ENCODE measurements at places on chromosomes 5 and 9.

DNA sequence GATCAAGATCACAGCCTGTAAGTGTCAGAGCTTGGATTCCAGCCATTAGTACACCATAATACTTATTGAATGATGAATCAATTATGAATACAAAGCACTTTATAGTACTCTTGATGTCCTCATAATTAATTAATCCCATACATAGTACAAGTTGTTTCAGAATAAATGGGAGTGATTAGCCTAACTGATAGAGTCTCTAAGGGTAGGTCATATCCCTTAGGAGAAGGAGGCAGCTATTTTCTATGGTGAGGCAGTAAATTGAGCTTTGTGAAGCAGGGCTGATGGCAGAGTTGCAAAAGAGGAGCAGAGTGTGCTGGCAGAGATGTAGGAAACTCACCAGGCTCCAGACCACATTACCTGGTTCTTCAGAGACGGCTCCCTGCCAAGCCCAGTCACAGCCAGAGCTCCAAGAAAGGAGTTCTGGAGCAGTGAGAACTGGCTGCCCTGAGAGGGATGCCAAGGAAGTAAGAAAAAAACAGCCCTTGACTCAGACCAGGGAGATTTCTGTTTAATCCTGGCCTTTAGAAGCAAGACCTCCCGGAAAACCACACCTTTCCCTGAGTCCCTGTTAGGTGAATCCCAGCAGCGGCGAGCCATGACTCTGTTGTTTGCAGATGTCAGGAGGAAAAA, 112.9 kb downstream of the SH3TC2 start:
- no peak for DNase-seq

DNA sequence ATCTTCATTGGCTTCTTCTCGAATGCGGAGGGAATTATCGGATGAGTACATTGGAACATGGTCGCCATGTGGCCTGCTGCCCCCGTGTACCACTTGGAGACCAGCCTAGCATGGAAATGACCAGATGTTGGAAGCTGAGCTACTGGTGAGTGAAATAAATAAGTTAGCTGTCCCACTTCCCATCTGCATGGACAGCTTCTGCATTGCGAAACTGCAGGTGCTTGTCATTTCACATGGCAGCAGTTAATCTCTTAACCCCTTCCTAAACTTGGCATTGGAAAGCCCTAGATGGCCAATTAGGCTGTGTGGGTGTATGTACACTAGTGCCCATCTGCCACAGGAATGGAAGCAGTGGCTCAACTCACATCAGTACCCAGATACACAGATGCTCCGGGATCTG, 246.6 kb upstream of the IL12B start:
- DNase-seq, result peak; percentile 91

- DNase-seq, result no peak
Observed at GRCh38 chr5:157456301-157456700, 3.7 kb upstream of the NIPAL4 start.

DNA sequence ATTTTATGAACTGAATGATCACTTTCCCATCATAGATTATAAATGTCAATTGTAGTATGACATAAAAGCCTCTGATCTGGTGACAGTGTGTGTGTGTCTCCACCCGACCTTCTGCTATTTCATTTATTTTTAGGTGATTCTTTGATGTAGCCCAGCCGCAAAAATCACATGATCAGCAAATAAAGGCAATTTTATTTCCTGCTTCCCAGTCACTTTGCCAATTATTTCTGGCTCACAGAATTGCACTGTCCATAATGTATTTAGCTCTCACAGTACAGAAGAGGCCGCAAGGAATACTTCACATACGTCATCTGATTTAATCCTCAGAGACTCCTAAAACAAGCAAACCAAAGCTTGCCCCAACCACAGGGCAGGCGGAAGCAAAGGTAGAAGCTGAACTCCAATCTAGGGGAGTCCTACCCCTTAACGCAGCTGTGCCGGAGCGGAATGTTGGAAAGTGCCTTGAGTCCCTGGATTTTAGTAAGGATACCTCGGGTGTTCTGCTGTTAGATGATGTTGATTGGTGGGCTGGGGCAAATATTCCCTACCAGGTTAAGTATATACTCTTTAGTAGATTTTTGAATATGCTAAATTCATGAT, 384.0 kb upstream of the IRX4 start:
- DNase-seq, result no peak

- DNase-seq, result no peak
Observed at GRCh38 chr5:179194201-179194910, 134.2 kb downstream of the ZNF354C start.

GRCh38 chr9:89794918-89795317, 190.1 kb downstream of the GADD45G start:
- no peak for DNase-seq

GRCh38 chr9:71858812-71859211, 52.2 kb downstream of the ABHD17B start:
- DNase-seq, result no peak

DNA sequence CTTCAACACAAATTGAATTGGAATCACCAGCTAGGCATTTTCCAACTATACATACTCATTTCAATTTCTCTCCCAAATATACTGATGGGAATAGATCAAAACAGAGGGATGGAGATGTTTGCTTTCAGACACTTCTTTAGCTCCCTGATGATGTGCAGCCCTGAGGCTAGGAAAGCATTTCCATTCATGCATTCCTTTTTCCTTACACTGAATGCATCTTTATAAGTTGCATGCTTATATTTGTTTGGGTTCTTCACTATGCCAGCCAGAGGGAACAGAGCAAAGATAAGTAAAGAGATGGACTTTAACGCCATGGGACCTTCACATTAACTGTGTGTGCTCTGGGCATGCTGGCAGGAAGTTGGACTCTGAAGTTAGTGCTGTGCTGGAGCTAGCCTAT, 696.5 kb upstream of the CDH9 start:
- no peak for DNase-seq

DNA sequence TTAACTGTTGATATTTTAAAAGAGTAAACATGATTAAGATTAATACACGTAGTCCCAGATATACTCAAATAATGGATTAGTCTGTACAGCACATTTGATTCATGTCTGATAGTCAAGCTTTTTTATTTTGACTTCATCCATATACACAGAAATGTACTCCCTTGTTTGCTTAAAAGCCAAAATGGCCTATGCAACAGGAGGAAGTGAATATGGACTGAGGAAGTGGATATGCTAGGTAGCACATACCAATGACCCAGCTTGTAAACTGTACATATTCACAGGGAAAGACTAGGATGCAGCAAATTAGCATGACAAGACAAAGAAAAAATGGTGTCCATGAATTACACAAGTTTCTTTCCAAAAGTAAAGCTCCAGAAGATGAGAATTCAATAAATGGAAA, 109.7 kb downstream of the CAAP1 start:
- DNase-seq, result no peak

GRCh38 chr9:136204838-136205706, at the start of gene LHX3:
LHX3 (minus strand) TSS chr9:136205128; CDS start chr9:136205012, 116 bp downstream.
- DNase-seq, result no peak

- DNase-seq, result no peak
Observed at GRCh38 chr5:60436518-60436917, 263.4 kb downstream of the DEPDC1B start.

GRCh38 chr5:128101676-128102075, 18.1 kb downstream of the SLC12A2 start:
- no peak for DNase-seq

- DNase-seq, result peak; percentile 7
Observed at GRCh38 chr9:107886826-107887225, 397.3 kb upstream of the KLF4 start.

GRCh38 chr5:179794171-179794570, 385 bp downstream of the LTC4S start:
- DNase-seq, result no peak

DNA sequence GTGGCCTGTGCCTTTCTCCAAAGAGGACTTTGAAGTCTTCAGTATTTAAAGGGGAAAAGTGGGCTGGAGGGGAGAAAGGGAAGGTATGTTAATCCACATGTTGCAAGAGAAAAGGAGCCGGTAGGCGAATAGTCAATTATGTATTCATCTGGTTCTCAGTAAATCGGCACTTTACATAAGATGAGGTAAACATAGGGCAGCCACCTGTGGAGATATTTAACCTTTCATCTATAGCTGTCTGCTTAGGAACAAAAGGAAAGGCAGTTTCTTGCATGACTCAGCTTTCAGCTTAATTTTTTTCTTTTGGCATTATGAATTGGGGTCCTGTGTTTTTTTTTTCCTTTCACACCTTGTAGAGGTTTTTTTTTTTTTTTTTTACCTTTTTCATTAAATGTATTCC, 42.2 kb downstream of the FGD3 start:
- DNase-seq, result no peak

DNA sequence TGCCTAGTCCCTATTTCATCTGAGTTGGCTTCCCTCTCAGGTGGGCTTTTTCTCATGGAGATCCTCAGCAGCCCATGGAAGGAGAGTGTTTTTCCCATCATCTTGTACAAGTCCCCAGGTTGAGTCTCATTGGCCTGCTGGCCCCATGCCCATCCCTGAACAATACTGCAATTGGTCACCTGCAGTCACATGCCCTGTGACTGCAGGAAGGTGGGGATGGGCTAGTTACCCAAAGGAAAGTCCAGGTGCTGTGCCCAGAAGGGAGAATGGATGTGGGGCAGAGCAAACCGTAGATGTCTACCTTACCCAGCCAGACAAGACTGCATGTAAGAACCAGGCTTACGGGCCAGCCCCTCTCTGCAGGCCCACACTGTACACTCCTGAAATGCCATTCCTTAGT, 54.0 kb upstream of the SAP30L start:
- DNase-seq, result no peak

GRCh38 chr5:113578091-113578490, 64.6 kb downstream of the YTHDC2 start:
- no peak for DNase-seq

DNA sequence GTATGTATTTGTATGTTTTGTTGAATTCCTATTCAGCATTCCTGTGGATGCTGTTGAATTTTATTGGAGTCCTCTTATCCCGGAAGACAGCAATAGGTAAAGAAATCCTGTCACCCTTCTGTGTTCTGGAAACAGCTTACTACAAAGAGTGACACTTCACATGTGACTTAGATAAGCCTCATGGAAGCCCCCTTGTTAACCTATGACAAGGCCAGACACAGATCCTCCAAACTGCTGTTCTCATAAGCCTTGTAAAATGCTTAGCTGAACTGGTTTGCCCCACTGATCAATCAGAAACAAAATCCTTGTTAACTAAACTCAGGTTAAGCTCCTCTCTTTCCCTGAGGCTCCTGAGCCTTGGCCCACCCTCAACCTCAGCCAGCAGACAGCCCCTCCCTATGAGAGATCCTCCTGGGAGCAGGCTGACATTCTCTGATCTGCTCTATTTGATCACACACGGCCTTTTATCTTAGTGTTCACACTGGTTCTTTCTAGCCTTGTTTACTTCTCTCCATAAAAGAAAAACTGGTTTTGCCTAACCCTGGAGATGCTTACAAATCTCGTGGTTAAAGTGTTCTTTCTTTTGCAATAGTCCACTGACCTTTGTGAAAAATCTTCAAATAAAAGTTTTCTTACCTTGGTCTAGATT, 29.4 kb upstream of the ATP6V1G1 start:
- no peak for DNase-seq

DNA sequence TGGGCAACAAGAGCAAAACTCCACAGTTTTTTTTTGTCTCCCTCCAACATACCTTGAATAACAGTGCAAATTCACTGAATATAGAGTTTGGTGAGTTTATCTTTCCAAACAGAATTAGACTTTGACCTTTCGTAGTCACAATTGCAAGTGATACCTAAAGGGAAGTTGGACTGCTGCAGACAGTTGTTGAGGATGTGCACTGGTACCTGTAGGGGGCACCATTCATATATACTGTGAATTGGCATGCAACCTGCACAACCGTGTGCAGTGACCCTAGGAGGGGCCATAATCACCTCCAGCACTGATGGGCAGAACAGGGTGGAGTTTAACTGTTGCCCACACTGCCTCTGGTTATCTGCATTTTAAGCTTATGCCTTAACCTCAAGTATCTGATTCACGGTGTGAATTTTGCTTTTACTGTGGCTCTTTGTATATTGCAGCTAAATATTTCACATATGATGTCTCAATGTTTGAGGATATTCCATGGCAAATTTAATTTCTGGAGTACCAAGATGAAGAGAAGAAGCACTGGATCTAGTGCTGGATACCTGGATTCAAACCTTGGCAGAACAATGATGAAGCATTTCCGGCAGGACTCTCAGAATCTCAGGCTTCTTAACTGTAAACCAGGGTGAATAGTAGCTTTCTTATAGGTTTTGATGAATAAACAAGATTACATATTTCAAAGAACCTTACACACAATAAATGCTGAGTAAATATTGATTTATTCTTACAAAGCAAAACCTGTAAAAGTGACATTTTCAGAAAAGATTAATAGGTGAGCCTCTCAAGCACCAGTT, 144.3 kb downstream of the ACTBL2 start:
- no peak for DNase-seq

DNA sequence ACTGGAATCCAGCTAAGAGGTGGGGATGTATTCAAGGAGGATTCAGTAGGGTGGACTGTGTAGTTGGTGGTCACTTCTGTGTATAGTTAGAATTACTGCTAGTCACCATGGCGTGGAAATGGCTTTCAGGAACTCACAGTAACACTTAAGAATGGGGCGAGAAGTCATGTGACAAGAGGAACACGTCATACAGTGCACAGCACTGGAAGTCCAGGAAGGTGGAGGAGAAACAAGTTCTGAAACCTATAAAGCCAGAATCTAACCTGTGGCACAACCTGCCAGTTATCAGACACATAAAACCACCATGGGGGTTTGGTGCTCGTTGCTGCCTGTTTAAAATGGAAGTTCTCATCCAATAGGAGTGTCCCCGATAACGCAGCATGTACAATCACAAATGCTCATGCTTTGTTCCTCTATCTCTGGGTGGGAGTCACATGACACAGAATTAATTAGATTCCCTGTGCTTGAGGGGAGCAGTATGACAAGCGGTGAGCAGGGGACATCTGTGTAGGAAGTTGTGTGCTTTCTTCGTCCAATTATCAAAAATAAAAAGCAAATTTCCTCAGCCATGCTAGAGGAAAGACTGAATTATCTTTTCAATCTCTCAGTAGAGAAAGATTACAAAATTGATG, 193.0 kb downstream of the SPOCK1 start:
- no peak for DNase-seq
